ENCODE measurements at places on chromosomes 11 and 22. TPM values are rescaled to one million over a fixed set of nuclear protein-coding genes. Genes with fewer than 3 reads are reported as not detected.

The ALG9 gene
- total RNA-seq: 28.9 TPM

- no peak for DNase-seq
These were observed 13.6 kb downstream of the KCNJ5 start for GRCh38 chr11:128904656-128905344.

- no peak for DNase-seq
These were observed 43.6 kb upstream of the B3GNT6 start for GRCh38 chr11:76990628-76991027.

GRCh38 chr11:74871037-74871436 lies 77.9 kb downstream of the XRRA1 start:
- DNase-seq: no peak

DNA sequence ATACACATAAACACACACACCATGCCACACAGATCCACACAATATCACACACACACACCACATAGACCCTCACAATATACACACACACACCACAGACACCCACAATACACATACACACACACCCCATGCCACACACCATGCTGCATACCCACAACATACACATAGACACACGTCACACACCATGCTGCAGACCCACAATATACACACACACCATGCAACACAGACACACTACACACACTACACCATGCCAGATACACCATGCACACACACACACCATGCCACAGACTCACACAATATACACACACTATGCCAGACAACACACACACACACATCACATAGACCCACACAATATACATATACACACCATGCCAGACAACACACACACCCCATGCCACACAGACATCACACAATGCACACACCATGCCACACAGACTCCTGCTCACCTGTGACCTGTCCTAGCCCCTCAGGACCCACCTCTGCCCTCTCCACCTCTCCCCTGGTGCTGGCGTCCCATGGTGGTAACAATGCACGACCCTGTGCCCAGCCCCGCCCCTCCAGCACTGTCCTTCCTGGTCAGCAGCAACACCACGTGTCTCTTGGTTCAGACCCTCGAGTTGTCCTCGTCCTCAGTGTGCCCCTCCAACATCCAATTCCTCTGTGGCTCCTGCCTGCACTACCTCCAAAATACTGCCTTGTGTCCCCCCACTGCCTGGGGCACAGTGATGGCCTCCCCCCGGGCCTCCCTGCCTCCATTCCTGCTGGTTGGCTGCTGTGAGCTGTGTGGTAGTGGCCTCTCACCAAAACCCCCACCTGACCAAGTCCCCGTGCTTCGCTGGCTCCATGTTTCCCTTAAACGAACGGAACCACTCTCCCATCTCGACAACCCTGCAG lies 23.7 kb upstream of the RFPL3 start:
- DNase-seq: no peak

DNA sequence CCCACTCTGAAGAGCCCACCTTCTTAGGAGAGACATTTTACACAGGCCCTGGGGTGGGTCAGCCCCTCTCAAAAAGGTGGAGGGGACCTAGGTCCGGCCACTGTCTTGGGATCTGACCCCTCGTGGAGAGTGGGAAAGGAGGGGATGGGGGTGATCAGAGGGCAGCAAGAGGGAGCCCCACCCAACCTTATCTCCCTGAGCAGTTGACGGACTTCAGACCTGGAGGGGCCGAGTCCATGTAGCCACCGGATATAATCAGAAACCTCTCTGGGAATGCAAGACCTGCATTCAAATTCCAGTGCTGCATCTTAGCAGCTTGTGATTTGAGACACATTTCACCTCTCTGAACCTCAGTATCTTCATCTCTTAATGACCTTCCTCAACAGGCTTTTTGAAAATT lies 44.0 kb downstream of the TP53I11 start:
- DNase-seq: no peak

DNA sequence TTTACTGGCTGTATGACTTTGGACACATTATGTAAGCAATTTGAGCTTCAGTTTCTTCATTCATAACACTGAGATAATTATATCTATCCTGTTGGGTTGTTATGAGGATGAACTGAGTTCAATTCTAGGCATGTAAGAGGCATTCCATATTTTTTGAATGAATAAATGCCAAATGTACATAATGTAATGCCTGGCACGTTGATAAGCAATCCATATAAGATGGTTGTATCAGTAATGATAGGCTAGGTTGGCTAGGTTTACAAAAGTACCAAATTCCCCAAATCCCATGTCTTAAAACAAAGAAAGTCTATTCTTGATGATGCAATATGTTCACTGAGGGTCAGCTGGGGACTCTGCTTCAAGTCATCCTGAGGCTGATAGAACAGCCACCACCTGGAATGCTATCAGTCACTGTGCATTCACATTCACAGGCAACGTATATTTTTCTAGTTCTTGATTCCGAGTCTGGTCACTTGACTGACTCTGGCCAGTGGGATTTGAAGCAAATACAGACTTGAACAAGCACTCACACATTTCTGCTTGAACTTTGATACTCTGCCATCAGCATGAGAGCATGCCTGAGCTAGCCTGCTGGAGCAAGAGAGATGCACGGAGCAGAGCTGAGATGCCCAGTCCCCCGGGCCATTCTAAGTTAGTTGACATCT lies 104.0 kb upstream of the TIMP3 start:
- no peak for DNase-seq

- no peak for DNase-seq
These were observed 26.0 kb upstream of the LRRC10B start for GRCh38 chr11:61482513-61482912.

DNA sequence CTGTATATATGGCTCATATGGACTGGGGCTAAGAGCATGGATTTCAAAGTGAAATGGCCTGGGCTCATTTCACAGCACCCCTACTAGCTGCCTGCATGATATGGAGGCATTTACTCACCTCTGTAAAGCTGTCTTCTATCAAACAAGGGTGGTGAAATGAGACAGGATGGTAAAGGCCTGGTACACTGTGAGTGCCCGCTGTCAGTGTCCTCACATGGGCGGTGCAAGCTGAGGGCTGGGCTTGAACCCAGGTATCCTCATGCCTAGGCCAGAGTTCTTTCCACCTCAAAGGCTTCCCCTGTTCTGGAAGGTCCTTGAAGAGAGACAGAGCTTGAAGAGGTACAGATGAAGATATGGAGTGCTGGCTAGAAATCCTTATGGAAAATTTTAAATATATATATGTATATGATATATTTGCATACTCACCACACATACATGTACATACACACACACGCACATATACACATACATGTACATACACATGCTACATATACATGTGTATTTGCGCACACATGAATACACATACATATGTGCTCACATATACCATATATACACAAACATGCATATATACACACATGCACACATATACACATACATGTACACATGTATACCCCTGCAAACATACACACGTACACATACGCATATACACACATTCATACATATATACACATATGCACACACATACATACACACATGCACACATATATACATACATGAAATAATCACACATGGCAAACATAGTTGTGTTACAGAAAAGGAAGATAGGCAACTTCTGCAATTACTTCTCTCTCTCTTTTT lies 44.7 kb downstream of the MICAL2 start:
- no peak for DNase-seq

DNA sequence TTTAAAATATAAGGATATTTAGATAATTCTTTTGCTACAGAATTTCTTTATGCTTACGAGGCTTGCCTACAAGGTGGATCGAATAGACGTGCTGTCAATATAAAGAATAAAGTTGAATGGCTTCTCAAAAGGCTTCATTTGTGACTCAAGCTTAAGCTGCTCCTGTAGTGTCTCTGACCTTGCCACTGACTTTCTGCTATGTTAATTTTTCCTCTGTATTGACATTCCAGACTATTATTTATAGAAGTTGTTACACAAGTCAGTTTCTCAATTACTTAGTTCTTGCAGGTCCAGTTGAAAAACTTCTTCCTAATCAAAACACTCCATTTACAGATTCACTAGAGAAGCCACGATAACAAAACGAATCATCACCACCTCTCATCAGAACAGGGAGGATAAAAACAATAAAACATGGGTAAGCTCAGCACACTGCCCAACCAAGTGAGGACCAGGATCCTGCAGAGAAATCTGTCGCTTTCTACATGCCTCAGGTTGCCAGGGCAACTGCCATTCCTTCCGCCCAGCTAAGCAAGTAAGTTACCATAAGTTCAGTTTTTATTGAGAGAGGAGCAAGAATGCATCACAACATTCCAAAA lies 39.0 kb upstream of the CHKA start:
- DNase-seq: no peak

DNA sequence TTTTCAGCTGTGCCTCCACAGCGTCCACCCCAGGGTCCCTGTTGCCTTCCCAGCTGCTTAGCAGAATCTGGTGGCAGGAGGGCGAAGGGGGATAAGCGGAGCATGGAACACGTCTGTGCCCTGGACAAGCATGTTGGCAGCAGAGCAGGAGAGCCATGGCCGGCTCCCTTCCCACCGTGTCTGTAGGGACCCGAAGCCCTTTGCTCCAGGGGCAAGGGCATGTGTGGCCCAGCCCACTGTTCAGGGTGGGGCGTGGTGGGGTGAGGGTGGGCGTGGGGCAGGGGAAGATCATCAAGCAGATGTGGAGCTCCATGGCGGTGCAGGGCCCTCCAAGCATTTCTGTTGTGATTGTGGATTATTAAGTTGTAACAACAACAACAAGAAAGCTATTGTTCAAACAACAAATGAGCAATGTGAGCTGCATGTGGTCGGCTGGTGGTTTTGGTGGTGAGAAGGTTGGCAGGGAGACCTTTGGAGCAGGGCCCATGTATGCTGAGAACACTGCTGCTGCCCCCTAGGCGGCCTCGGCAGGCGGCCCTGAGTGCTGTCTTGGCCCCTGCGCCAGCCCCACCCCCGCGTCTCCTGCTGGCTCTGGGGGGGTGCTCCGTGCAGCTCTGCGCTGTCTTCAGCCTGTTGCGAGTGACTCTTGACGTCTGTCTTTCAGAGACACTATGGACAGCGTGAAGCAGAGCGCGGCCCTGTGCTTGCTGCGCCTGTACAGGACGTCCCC lies 50.9 kb downstream of the AP2A2 start:
- DNase-seq: no peak

All from omental fat pad (tissue), 4 donors.